ENCODE measurements at places on chromosomes 6 and 20.

DNA sequence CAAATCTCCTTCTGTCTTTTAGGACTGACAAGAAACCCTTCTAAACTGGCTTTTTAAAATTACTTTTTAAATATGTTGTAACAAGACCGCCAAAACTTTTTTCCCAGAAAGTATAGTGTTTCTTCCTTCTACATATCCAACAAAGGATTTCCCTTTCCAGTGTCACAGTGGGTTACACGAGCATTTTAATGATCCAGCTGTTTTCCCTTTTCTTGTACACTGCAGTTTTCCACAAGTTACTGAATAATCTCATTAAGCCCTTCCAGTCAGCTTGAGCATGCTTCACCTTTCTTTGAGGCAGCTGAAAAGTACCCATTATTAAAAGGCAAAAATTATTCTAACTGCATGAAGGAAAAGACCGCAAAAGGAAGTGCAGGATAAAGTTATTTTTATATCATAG, 48.6 kb downstream of the CD24 start:
- no peak for DNase-seq

DNA sequence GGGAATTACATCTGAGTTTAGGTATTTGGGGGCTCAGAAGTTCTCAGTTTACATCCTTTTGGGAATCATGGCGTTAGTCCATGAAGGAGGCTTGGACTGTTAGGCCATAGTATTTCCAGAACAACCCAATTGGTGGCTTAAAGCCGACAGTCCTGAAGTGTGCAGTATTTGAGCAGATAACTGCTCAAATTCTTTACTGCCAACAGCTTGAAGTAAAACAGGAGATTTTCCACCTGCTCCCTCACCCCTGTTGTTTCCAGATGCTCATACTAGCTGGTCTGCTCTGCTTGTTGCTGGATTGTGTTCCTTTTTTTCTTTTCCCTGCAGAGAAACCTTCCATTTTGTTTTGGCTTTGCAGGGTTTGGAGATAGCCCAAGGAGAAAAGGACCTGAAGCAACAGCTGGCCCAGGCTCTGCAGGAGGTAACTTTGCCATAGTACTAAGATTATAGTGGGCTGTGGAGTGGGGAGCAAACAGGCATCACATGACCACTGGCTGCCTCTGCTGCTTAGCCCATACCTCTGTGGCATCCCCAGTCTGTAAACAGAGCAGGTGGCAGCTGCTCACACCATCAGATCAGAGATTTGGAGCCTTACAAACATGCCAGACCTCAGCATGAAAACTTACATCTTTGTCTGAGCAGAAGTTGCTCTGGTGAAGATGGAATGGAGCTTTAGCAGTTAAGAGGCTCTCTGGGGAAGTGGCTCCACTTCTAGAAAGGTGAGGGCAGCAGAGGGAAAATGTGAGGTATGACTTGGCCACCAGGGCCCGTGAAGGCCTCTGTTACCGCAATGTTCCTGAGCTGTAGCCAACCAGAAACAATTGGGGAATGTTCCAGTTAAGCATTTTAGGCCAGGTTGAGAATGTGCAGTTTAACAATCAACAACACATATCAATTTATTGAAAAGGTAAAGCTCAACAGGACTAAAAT, 17.6 kb downstream of the RNF8 start:
- no peak for DNase-seq

GRCh38 chr20:15176929-15177328, 839.5 kb upstream of the FLRT3 start:
- DNase-seq = no peak

DNA sequence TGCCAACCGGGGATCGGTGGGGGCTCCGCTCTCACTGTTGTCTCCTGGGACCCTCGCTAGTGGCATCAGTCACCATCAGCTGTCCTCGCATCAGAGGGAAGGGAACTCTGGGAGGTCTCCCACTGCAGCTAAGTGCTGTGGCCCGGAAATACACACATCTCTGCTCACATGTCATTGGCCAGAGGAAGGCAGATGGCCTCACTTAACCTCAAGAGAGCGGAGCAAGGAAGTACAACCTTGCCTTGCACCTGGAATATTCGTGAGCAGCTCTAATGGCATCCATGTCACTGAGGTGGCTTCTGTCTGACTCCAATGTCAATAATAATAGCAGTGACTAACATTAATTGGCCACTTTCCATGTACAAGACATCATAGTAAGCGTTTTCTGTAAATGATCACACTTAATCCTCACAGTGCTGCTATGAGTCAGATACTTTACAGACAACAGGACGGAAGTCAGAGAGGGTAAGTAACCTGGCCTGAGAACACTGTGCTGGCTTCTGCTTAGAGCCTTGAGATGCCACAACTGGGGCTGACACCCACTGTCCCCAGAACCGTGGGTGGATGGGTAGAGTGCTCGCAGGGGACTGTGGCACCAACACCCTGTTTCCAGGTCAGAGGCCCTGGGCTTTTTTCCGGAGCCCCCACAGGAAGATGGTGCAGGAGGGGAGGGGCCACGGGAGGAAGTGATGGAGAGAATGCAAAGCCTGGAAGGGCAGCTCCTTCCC, 6.0 kb downstream of the LHFPL5 start:
- peak; percentile 65 for DNase-seq

GRCh38 chr6:916131-916530, 223.2 kb upstream of the EXOC2 start:
- no peak for DNase-seq

DNA sequence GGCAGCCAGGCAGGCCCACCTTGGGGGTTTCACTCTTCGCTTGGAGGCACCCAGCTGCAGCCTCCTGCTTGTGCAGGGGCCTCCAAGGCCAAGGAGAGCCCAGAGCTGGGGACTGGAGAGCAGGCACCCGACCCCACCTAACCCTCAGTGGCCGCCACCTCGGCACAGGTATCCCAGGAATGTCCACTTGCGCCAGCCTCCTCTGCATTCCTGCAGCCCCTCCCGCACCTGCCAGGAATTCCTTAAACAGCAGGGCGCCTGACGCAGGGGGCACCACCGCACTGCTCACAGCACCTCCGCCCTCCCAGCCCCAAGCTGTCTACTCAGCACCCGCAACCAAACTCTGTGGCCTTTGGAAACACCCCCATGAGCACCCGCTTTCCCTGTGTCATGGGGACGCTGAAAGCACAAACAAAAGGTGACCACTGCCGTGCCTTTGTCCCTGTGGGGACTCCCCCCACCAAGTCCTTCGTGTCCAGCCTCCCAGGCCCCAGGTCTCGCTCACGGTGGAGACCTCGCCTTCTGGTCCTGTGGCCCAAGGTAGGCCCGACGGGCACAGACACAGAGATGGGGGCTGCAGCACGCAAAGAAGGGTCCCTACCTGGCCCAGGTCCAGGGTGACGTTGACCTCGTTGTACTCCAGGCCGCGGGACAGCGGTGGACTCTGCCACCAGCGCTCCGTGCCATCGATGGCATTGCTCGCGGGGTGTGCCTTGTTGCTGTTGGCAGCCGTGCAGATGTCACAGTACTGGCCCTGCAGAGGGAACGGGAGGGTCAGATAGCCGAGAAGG, 5.1 kb downstream of the LAMA5 start:
- no peak for DNase-seq

DNA sequence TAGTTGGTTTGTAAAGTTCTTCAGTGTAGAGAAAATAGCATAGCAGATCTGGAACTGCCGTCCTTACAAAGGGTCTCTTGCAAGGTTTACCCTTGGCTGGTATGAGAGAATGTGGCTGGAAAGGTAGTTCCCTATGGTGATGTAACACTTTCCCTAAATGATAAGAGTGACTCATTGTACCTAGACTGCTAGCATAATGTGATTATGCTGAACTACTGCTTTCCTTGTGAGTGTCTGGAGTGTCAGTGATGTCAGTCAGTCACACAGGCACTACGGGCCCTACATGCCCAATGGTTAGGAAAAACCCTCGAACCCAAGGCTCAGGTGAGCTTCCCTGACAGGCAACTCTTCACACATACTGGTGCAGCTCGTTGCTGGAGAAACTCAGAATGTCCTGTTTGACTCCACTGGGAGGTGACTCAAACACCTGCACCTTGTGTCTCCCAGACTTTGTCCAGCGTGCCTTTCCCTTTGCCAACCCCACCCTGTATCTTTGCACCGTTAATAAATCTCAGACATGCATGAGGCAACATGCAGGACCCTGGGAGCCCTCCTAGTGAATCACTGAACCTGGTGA, 28.4 kb upstream of the LY86 start:
- DNase-seq = no peak

- no peak for DNase-seq
Measured at GRCh38 chr6:143111443-143111842, 50.8 kb downstream of the AIG1 start.

GRCh38 chr20:57103146-57103800, 163.2 kb downstream of the BMP7 start:
- DNase-seq = no peak

- DNase-seq = no peak
Measured at GRCh38 chr6:28978959-28979561, 26.1 kb downstream of the ZNF311 start.

GRCh38 chr20:22652681-22653588, 68.6 kb upstream of the FOXA2 start:
- DNase-seq = no peak

DNA sequence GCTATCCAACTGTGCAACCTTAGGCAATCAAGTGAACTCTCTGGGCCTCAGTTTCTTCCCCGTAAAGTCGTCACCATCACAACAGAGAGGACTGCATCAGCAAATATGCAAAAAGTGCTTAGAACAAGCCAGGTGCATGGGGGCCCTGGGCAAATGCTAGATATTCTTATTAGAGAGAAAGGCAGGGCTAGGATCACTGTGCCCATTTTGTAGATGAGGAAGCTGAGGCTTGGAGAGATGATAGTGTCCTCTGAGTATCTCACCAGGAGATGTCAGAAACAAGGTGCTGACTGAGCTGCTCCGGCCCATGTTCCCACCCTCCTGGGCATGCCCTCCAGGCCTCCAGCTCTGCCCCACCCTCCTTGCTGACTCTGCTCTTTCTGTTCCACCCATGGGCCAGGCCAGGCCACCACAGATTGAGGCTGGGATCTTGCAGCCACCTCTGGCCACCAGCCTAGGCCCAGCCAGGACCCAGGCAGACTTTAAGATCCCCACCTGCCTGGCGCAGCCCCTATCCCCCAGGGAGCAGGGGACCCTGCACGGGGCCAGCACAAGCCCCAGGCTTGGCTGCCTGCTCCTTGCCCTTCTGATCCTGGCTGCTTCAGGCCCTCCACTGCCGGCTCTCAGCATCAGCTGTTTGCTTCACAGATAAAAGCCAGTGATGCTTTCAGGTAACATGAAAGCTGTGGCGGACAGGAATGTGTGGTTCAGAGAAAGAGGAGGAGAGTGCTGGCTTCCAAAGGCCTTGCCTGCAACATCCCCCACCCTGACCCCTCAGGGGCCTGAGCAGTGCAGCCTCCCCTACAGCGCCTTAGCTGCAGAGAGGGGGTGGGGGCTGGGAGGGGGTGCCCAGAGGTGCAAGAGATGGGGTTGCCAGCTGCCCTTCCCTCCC, 47.6 kb downstream of the GRM4 start:
- no peak for DNase-seq

DNA sequence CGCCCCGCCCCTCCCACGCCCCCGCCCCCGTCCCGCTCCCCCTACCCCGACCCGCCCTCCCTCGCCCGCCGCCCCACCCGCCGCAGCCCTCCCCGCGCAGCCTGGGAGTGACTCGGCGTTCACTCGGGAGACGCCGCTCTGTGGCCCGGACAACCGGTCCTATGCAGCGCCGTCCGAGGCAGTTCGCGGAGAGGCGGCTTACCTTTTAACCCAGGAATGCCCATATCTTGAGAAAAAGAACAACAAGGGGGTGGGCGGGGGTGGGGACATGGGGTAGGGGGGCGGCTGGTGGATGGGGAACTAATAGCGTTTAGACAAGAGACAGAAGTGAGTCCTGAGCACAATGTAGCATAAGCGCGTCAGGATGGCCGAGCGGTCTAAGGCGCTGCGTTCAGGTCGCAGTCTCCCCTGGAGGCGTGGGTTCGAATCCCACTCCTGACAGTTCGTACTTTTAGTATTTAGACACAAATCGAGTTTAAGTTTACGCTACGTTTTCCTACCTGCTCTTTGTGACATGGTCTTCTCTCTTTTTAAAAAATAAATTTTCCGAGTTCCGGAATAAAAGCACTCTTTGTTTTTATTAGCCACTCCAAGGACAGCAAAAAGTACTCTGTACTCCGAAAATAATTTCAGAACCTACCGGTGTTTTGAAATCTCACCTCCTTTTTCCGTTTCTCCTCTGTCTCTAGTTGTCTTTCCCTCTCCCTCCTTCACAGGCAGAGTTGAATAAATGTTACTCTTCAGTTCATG, 17.1 kb upstream of the HMGN4 start:
- DNase-seq = no peak

DNA sequence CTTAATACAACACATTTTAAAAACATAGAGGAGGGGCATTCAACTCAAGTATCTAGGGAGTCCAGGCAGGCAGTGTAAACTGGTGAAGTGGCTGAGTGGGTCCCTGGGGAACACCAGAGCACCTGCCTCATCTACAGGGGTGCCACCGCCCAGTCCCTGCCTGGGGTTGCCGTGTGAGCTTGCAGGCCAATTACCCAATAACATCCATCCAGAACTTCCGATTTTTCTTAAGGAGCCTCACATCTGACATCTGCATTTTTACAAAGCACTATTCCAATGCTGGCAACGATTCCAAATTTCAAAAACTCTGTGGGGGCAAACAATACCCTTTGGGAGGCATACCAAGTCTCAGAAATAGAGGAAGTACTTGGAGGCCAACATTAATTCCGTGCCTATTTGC, 288.4 kb upstream of the TSHZ2 start:
- DNase-seq = no peak

DNA sequence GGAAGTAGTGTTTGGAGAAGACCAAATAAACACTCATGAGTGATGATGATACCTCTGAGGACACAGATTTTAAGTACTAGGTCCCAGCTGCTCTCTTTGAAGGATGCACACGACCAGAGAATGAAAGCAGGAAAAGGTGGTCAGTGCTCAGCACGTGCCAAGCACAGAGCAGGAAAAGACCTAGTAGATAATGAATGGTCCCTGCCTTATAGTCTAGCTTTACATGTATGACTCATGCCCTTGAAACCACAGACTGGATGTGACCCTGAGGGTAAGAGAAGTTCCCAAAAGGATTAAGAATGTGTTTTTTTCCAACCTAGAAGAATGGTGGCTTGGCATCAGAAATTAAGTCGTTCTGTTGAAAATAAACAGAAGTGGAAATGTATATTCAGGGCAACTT, 2.8 kb upstream of the MC3R start:
- no peak for DNase-seq

DNA sequence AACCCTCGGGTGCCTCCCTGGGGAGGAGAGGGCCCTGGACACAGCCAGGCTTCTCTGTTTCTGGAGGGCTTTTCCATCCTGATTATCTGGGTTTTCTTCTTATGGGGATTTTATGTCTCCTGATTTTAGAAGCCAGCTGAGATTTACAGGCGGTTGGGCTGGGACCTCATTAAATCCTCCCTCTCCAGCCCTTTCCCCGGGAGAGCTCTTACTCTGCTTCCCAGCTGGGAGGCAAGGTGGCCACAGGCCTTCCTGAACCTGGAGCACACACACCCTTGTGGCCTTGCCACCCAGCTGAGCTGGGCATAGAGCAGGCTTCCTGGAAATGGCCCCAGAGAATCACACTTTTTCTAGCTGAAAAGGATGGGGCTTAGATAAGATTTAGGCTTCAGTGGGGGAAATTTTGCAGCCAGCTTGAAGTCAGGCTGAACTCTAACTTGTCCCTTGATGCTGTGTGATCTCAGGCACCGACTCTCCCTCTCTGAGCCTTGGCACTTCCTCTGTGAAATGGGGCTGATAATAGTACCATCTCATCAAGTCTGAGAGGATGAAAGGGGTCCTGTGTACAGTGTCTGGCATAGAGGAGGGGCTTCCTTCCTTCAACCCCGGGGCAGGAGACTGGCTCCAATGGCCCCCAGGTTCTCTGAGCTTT, 16.6 kb downstream of the VSTM2L start:
- no peak for DNase-seq
